Ovary (tissue), 10 donors: ENCODE measurements at places on chromosomes 3 and 15. TPM values are rescaled to one million over a fixed set of nuclear protein-coding genes. Genes with fewer than 3 reads are reported as not detected.

FYCO1 gene
- total RNA-seq, result 39.6 TPM

MESP2 gene
- not detected for total RNA-seq

MNS1 gene
- total RNA-seq, result 3.0 TPM

DNA sequence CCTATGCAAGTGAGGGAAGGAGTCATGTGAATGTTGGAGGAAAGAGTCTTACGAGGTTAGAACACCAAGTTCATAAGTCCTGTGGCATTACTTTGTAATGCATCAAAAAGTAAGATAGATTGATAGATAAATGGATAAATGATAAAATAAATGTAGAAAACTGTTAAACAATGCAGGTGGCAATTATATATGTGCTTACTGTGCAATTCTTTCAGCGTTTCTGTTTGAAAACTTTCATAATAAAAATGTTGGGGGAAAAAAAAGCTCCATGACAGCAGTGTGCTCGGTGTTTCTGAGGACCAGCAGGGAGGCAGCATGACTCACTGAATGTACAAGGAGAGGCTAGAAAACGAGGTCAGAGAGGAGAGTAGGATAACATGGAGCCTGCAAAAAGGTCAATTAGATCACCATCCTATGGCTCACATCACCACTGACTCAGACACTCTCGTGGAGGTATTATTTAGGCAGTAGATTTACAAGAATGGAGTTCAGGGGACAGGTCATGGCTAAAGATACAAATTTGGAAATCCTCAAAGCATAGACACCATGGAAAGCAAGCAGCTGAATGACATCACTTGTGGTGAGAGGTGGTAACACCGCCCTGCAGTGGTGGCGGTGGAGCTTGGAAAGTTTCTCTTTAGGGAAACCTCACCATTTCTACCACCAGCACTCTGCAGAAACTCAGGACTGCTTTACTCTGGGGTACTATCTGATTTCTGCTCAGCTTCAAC lies 219.8 kb downstream of the CTNNB1 start:
- H3K27ac ChIP-seq, result no peak overlapping the region
- no peaks in the 10 kb centered on the region for H3K4me1 ChIP-seq
- H3K36me3 ChIP-seq, result no peaks in the 10 kb centered on the region
- H3K27me3 ChIP-seq, result no peaks in the 10 kb centered on the region

- no peaks in the 10 kb centered on the region for H3K36me3 ChIP-seq
- no peak overlapping the region for H3K4me3 ChIP-seq
- H3K27ac ChIP-seq, result no peak overlapping the region
- H3K4me1 ChIP-seq, result no peaks in the 10 kb centered on the region
- H3K27me3 ChIP-seq, result no peaks in the 10 kb centered on the region
- no peak for DNase-seq
Observed at GRCh38 chr15:20643829-20644425, 102.3 kb upstream of the GOLGA6L6 start.

- H3K27ac ChIP-seq, result no peak overlapping the region
- no peak overlapping the region for H3K4me3 ChIP-seq
- DNase-seq, result no peak
Observed at GRCh38 chr3:46731795-46732194, 14.1 kb upstream of the PRSS50 start.

DNA sequence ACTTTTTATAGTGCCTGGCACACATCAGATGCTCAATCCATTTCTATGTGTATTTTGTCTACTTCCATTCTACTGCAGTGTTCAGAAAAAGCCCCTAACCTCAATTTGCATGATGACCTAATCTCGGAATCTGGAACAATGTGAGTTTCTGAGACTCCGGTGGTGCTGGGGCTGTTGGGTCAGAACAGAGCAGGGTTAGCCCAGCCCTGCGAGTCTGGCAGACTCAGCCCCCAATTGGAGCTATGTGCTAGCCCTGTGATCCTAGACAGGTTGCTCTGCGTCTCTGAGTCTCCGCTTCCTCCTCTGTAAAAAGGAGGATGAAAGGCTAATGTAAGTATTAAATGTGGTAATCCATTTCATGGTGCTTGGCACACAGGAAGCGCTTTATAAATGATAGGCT lies 95.0 kb upstream of the ICE2 start:
- no peaks in the 10 kb centered on the region for H3K36me3 ChIP-seq
- no peak for DNase-seq
- H3K27ac ChIP-seq, result no peak overlapping the region
- no peak overlapping the region for H3K4me3 ChIP-seq

- H3K36me3 ChIP-seq, result no peaks in the 10 kb centered on the region
- peaks cover 5% of the 10 kb centered on the region for H3K4me1 ChIP-seq
- H3K27ac ChIP-seq, result no peak overlapping the region
- DNase-seq, result no peak
Observed at GRCh38 chr3:187594272-187594671, 75.9 kb downstream of the SST start.

DNA sequence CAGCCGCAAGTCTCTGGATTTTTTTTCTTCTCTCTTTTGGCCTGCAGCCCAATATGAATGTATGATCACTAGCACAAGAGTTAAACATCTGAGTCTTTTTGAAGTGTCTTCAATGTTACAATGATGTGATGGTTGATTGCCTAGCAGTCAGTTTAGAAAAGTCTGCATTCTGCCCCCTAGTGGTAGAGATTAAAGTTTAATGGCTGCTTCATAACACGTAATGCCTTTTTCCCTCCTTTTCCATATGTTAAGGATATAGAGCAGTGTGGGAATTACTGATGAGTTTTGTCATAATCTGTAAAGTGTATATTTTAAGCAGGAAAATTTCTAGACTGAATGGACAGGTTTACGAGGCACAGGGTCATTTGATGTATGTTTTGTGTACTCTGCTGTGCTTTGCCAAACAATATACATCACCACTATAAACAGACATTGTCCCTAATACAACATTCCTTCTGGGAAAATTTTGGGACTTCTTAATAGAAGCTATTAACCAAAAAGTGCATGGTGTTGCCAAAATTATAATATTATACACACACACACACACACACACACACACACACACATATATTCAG lies 1038.5 kb upstream of the NR2F2 start:
- H3K4me1 ChIP-seq, result peaks cover 13% of the 10 kb centered on the region
- H3K36me3 ChIP-seq, result no peaks in the 10 kb centered on the region
- H3K4me3 ChIP-seq, result no peak overlapping the region
- DNase-seq, result no peak
- no peak overlapping the region for H3K27ac ChIP-seq

DNA sequence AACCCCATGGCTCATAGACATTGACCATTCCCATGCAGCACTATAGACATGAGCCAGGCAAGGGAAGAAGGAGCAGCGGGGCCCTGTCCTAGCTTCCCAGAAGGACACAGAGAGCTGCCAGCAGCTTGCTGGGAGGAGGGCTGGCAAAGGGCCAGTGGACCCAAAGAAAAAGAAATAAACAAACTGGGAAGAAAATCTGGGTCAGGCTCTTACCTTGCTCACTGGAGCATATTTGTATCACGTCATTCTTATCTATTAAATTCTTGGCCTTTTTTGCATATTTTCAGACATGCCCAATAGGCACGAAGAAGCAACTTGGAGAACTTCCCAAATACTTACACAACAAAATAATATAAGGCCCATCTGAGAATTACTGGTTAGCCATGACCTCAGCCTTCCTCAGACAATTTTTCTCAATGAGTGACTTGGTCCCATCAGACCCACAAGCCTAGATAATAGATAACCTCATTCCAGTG lies 28.4 kb downstream of the RASGRP1 start:
- no peak overlapping the region for H3K4me3 ChIP-seq
- H3K27me3 ChIP-seq, result no peaks in the 10 kb centered on the region
- H3K27ac ChIP-seq, result no peak overlapping the region
- no peaks in the 10 kb centered on the region for H3K36me3 ChIP-seq
- no peaks in the 10 kb centered on the region for H3K4me1 ChIP-seq
- no peak for DNase-seq

- H3K36me3 ChIP-seq, result no peaks in the 10 kb centered on the region
- H3K27me3 ChIP-seq, result no peaks in the 10 kb centered on the region
- H3K4me1 ChIP-seq, result no peaks in the 10 kb centered on the region
- H3K27ac ChIP-seq, result no peak overlapping the region
- no peak for DNase-seq
Observed at GRCh38 chr3:149936812-149937230, 33.9 kb downstream of the PFN2 start.

- DNase-seq, result no peak
- H3K4me3 ChIP-seq, result no peak overlapping the region
- H3K27me3 ChIP-seq, result no peaks in the 10 kb centered on the region
- H3K4me1 ChIP-seq, result no peaks in the 10 kb centered on the region
- no peaks in the 10 kb centered on the region for H3K36me3 ChIP-seq
- no peak overlapping the region for H3K27ac ChIP-seq
Observed at GRCh38 chr3:70298385-70298784, 14.1 kb downstream of the MDFIC2 start.

GRCh38 chr3:30954426-30954825 lies 60.0 kb upstream of the GADL1 start:
- no peaks in the 10 kb centered on the region for H3K27me3 ChIP-seq
- H3K36me3 ChIP-seq, result no peaks in the 10 kb centered on the region
- DNase-seq, result no peak
- H3K4me1 ChIP-seq, result no peaks in the 10 kb centered on the region
- H3K4me3 ChIP-seq, result no peak overlapping the region
- H3K27ac ChIP-seq, result no peak overlapping the region
